ENCODE measurements at places on chromosomes 6 and 20.
A peak's percentile ranks its signal among the peaks of the same experiment; 100 is the strongest.

DNA sequence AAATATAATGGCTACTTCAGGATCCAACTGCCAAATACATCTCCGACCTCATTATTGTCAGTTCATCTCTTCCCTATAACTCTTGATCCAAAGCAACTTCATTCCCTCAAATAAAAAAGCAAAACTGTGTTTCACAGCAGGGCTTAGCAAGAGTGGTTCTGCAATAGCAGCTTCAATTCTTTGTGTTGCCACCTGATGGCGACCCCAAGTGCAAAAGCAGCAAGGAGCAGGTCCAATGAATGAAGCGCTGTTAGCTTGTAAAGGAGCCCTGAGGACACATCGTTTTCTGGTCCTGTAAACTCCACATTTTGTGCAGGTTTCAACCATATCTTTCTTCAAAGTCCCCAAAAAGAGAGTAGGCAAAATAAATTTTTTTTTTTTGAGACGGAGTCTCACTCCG is 19.6 kb downstream of the RTN4IP1 start:
- DNase-seq: no peak

- DNase-seq: no peak
Observed at GRCh38 chr20:16061351-16061750, 511.9 kb downstream of the KIF16B start.

- DNase-seq: no peak
Observed at GRCh38 chr6:99933129-99933528, 60.9 kb downstream of the MCHR2 start.

GRCh38 chr6:36608788-36609563 is 14.8 kb downstream of the SRSF3 start:
- DNase-seq: no peak

- no peak for DNase-seq
Observed at GRCh38 chr6:116287689-116288282, 8.1 kb upstream of the TSPYL1 start.

DNA sequence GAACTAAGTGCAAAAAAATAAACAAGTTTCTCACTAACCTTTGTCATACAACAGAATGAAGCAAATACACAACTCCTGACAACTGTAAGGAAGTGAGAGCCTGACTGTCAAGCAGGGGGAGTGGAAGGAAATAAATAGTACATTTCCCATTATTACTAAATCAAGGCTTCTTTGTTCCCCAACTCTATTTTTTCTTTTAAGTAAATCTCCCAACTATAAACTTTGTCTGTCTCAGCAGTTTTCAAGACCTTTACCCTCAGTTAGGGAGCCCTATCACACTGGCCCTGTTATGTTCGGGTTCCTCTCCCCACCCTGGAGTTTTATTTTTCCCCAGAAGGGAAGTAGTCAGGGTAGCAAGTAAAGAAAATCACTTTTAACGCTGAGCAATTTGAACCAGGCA is 24.1 kb upstream of the IPCEF1 start:
- DNase-seq: no peak

DNA sequence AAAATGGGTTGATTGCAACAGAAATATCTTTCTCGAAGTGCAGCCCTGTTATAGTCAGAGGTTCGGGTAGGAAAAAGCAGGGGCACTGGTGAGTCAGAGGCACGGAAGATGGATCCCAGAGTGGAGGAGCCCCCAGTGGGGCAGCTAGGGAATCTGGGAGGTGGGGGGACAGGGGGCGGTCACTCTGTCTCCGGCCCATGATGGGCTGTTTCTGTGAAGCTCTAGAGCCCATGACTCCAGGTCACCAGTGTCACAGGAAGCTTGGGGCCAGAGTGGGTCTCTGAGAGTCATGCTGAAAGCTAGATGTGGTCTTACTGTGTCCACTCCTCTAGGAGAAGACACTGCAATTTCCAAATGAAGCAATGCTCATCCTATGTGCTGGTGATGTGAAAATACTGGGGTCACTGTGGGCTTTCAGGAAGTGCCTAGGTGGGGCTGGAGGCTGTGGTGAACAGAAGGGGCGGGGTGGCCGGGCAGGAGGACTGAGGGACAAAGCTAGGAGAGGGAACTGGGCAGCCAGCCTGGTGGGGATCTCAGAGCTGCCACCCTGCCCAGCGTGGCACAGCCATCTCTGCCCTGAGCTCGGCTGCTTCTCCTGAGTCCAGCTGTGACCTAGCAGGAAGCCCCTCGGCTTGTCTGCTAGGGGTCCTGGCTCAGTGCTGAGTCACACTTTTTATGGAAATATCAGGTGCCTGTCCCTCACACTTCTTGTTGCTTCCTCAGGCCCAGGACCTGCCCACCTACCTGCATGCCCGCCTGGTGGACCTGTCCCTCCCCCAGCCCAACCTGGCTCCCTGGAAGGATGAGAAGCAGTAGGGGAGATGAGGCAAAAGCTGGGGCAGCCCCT is 54.2 kb downstream of the IRF4 start:
- no peak for DNase-seq

DNA sequence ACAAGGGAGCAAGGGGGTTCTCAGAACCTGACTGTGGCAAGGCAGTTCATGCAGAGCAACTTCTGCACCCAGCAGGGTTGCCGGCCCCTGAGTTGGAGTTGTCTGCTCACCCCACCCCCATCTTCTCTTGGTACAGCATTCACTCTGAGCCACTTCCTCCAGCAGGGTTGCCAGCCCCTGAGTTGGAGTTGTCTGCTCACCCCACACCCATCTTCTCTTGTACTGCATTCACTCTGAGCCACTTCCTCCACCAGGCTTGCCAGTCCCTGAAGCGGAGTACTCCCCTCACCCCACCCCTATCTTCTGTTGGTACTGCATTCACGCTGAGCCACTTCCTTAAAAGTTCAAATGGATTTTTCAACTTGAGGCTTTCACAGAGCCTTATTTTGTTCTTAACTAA is 79.7 kb upstream of the SYNDIG1 start:
- no peak for DNase-seq

DNA sequence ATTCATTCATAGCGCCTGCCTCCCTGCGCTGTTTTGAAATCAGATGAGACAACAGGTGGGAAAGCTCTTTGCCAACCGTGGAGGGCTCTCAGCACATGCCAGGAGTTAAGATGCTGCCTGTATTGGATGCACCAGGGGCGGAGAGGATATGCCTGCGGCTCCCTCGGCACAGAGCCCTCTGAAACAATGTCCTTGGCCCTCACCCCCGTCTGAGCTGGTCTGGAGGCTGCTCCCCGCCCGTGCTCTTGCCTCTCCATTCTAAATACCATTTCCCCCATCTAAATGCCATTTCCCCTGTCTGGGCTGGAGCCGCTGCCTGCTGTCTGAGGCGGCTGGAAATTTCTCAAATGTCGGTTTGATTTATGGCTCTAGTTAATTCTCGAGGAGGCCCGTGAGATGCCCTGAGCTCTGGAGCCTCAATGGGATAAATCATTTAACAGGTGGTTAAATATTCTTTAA is 50.8 kb upstream of the MLN start:
- DNase-seq: no peak

- DNase-seq: no peak
Observed at GRCh38 chr20:17620371-17621228, 50.7 kb downstream of the DSTN start.

DNA sequence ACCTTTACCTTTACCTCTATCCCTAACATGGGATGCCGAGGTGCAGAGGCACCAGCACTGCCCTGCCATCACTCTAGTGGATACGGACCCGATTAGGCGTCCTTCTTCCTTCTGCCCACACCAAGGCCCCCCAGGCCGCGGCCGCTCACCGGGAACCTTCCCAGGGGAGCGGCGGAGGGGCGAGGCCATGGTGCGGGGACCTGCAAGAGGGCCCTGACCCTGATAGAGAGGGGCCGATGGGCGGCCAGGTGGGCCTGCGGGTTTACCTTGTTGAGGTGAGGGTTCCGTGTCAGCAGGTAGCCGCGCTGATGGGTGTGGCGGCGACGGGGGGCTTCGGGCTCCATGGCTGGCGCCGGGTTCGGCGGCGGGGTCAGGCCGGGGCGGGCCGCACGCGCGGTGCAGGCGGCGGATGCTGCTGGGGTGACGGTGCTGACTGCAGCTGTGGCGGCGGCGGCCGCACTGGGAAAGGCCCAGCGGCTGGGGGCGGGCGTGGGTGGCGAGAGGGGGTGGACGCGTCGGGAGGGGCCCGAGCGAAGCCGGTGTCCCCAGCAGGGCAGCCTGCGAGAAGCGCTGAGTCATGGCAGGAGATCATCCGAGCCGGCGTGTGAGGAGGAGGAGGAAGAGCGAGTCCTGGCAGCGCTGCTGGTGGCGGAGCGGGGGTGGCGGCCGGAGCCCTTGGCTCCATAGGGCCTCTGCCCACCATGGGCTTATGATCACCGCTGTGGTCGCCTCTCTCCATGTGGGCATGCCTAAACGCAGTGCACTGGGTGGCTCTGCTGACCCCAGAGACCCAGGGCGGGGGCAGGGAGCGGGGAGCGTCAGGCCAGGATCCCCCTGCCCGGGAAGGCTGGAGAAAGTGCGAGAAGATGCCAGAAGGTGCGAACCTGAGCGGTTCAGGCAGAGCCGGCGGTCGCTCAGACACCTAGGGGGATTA is at the start of gene ME1:
Gene ME1, minus strand, starts transcription at position 441 of the 934 bp plus-strand sequence. Its CDS starts 97 bp downstream, at position 344.
- DNase-seq: peak; percentile 2

- no peak for DNase-seq
Observed at GRCh38 chr20:59837623-59838394, 95.6 kb downstream of the SYCP2 start.

- DNase-seq: no peak
Observed at GRCh38 chr6:31510007-31510406, 12.1 kb downstream of the MICB start.

- DNase-seq: no peak
Observed at GRCh38 chr6:137811916-137812553, 55.0 kb upstream of the TNFAIP3 start.

GRCh38 chr6:42230345-42231321 is 13.0 kb upstream of the MRPS10 start:
- no peak for DNase-seq

DNA sequence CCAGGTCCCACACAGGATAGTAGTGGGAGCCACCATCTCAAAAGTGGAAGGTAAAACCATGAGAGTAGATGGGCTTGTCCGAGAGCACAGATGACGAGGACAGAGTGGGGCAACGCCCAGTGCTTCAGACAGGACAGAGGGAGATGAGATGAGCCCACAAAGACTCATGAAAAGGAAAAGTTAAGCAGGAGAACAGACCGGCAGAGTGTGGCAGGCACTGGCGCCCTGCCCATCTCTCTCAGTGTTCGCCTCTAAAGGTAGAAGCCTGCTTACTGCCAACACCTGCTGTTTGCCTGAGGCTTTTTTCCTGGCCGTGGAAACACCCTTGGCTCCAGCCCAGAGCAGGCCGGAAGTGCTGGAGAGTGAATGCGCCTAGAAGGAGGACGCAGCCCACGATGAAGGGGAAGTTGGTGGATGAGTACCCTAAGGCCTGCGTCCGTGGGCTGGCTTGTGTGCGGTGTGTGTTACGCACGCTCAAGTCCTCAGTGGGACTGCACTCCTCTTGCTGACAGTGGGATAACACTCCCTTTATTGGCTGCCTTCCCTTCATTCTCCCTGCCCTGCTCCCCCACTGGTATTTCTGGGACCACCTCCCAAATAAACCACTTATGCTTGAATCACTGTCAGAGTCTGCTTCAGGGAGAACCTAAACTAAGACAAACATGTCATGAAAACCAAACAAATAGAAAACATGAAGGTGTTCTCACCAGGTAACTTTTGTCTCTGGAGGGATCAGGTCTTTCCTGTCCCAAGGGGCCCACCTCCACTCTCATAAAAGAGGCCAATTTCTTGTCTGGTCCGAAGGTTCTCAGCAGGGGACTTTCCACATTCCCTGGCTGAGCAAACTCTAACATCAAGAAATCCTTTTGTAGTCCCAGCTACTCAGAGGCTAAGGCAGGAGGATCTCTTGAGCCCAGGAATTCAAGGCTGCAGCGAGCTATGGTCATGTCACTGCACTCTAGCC is 9.1 kb upstream of the FOXP4 start:
- no peak for DNase-seq

DNA sequence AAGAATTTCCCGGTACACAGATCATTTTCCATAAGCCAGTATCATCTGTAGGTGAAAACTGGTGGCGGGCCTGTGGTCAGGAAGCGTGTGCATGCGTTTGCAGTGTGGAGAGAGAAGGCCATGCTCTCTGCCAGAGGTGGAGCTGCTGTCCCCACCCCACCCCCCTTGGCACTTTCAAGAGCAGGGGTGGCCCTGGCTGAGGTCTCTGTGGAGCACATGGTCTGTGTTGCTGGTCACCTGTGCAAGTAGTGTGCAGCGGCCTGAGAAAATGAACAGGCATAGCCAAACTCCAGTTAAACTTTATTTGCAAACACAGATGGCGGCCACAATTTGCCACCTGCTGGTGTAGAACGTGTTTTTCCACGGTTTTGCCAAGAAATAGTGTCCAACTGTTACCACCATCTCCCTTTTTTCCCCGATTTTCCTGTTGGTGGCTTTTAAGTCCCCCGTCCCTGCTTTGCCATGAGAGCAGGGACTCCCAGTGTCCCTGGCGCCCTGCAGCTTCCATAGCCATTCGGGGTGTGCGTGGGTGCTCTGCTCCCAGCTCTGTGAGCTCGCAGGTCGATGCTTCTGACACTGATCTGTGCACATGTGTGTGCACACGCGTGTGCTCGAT is 2.5 kb downstream of the ADRM1 start:
- DNase-seq: no peak

GRCh38 chr6:156821707-156822106 is 44.5 kb downstream of the ARID1B start:
- no peak for DNase-seq

- DNase-seq: no peak
Observed at GRCh38 chr6:141634269-141634668, 498.5 kb upstream of the GJE1 start.

DNA sequence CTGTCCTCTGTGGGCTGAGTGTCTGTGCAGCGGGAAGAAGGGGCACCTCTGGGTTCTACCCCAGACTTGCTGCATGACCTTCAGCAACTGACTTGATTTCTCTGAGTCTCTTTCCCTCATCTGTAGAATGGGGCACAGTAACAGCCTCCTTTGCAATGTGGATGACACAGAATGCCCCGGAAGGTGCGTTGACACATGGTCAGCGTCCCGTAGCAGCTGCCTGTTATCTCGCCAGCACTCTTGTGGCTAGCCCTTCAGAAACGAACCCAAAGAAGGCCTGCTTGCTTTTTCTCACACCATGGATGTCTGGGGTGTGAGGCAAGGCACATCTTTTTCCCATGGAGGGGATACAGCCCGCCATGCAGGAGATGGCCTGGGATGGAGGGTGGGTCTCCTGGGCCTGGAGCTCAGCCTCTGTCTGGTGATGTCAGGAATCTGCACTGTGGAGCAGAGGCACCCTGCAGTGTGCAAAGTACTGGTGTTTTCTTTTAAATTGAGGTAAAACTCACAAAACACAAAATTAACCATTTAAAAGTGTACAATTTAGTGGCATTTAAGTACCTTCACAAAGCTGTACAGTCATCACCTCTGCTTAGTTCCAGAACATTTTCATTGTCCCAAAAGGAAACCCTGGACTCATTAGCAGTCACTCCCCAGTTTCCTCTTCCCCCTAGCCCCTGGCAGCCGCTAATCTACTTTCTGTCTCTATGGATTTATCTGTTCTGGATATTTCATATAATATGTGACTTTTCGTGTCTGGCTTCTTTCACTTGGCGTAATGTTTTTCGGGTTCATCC is 59.8 kb upstream of the FAM83D start:
- DNase-seq: no peak

DNA sequence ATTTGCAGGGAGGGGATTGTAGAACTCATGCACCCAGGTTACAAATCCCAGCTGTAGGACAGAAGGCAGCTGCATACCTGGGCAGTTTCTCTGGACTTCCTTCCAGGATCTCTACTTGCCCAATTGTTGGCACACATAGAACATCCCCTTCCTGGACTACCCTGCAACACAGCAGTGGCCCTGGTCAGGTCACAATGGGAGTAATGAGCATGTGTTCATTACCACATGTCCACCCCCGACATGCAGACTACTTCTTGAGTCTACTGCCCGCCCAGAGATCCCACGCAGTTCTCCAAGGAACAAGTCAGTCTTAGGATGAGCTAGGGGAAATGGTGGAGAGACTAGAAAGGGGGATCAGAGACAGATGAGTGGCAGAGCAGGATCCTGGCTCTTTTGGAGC is 5.1 kb downstream of the PEX6 start:
- DNase-seq: no peak
